ENCODE measurements at places on chromosomes 1 and 21.

GRCh38 chr21:45954261-45954660 is 27.3 kb upstream of the COL6A1 start:
- DNase-seq = peak; percentile 59

GRCh38 chr1:222919478-222919865 is 104.6 kb downstream of the DISP1 start:
- DNase-seq = no peak

- peak; percentile 19 for DNase-seq
Measured at GRCh38 chr1:202090994-202091393, 31.7 kb upstream of the GPR37L1 start.

DNA sequence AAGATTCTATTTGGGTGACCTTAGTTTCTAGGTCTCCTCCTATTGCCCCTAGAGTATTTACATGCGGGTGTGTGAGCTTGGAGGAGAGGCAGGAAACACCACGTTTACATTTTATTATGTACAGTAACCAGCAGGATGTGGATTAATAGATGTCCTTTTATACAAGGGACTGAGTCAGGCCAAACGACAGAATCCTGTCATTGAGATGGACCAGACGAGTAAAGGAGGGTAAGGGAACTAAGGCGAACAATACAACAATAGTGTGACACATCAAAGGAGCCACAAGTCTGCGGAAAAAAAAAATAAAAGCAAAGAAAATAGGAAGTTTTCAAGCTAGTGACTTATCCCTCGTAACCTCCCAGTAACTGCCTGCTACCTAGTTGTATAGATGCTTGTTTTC is 151.1 kb downstream of the GABPA start:
- DNase-seq = no peak

DNA sequence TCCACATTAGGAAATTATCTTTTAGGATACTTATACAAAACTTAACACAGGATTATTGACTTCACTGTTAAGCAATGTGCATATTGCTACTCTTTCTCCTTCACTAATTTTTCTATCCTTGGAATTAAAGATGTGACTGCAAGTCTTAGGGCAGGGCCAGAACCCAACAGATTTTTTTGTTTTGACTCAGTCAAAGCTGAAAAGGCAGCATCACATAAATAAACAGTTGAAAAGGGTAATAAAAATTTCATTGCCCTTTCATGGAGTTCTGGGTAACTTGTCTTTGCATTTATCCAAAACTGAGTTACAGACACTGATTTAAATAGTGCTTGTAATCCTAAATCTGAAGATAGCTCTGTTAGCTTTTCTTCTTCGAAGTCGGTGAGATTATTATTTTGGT is 1.9 kb upstream of the TMEM35B start:
- no peak for DNase-seq

GRCh38 chr21:45517249-45518065 is 24.8 kb downstream of the SLC19A1 start:
- DNase-seq = no peak

DNA sequence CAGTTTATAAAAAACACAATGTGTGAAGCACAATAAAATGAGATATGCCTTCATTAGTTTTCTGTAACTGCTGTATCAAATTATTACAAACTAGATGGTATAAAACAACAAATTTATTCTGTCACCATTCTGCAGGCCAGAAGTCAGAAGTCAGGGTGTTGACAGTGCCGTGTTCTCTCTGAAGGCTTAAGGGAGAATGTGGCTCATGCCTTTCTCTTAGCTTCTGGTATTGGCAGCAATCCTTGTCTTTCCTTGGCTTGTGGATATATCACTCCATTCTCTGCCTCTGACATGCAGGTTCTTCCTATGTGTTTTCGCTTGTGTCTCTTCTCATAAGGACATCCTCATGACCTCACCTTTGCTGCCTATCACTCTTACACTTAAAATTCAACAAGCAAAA is 10.1 kb downstream of the NEK7 start:
- no peak for DNase-seq

- DNase-seq = no peak
Measured at GRCh38 chr1:85087659-85088407, 39.5 kb upstream of the MCOLN3 start.

DNA sequence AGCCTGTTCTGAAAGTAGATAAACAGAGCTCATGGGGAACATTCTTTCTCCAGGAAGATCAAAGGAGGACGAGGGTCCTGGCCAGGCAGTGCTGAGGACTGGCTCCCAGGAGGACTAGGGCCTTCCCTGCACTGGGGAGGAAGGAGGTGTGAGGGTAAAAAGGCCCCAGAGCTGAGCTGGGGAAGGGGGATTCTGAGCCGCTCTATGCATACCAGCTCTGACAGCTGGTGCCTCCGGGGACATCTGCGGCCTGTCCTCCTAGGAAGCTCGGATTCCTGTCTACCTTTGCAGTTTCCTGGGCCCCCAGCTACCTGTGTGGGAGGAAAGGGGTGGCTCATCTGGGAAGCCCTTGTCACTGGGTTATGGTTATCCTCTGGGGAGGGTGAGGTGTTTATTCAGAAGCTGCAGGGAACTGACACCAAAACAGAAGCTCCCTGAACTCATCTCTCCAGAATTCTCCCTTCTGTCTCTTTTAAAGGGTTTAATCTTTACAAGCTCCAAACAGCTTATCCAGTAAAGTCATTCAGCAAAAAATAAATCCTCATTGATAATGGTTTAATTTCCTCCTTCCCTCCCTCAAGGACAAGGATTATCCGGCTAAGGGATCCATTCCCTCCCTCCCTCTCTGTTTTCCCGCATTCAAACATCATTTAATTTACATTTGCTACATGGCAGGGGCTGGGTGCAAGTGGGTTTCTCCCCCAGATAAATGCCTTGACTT is 31.0 kb downstream of the NENF start:
- no peak for DNase-seq

DNA sequence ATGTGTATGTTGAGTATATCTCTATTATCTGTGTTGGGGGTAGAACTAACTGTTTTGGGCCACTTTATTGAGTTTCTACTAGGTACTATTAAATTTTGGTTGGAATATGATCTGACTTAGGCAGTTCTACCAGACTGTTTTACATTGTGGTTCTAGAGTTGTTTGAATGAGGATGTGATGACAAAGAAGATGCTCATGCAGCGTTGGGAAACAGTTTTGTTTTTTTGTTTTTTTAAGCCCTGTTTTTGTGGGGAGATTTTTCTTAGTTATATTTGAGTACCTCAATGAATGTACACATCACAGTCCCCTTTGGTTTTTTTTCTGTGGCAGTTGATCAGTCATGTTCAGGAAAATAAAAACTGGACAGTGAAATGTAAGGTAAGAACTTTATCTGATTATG is 40.1 kb downstream of the TMED5 start:
- DNase-seq = no peak

GRCh38 chr1:55735106-55735505 is 519.9 kb upstream of the USP24 start:
- no peak for DNase-seq

GRCh38 chr21:25421321-25422028 is 185.8 kb downstream of the MRPL39 start:
- peak; percentile 41 for DNase-seq

- no peak for DNase-seq
Measured at GRCh38 chr1:204550926-204551325, 34.7 kb downstream of the MDM4 start.

- no peak for DNase-seq
Measured at GRCh38 chr1:236353813-236354212, 40.3 kb upstream of the EDARADD start.

DNA sequence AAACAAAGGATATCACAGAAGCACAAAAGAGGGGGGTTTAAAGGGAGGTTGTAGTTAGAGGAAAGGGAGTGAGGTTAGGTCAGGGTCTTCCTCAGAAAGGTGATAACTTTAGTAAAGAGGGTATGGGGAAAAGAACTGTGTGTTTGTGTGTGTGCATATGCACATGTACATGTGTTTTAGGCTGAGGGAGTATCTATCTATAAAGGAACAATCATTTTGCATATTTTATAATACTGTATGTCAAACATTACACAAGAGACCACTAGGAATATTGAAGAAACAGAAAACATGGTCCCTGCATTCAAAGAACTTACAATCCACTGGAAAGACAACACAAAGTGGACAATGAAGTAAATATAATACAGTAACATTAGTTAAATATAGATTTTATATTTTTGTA is 132.2 kb downstream of the ACBD6 start:
- DNase-seq = peak; percentile 32

DNA sequence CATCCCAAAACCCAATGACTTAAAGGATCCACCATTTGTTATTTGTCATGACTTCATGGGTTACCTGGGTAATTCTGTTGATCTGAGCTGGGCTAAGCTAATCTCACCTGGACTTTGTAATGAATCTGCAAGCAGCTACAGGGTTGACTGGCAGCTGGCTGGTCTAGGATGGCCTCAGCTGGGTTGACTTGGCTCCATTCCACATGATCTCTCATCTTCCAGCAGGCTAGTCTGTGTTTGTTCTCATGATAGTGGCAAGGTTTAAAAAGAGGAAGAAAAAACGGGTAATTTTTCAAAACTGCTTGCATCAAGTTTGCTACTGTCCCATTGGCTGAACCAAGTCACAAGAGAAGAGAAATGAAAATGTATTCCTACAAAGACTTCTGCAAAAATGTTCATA is 24.8 kb upstream of the ZMYM4 start:
- DNase-seq = no peak

DNA sequence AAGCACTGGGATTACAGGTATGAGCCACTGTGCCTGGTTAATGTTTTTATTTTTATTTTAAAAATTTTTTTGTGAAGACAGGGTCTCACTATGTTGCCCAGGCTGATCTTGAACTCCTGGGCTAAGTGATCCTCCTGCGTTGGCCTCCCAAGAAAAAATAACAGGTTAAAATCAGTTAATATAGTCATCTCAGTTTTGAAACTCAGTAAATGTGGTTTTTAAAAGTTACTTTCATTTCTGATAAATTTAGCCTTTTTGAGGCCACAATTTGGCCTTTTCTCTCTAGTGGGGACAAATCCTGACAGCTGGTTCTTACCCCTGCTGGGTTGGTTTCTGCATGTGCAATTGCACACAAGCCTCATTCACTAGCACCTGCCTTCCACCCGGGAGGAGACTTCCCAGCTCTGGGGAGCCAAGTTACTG is 13.3 kb downstream of the PMF1 start:
- DNase-seq = no peak

- DNase-seq = peak; percentile 97
Measured at GRCh38 chr1:36224537-36225282, 467 bp downstream of the THRAP3 start.

- DNase-seq = no peak
Measured at GRCh38 chr21:14271053-14271452, 55.1 kb downstream of the RBM11 start.

DNA sequence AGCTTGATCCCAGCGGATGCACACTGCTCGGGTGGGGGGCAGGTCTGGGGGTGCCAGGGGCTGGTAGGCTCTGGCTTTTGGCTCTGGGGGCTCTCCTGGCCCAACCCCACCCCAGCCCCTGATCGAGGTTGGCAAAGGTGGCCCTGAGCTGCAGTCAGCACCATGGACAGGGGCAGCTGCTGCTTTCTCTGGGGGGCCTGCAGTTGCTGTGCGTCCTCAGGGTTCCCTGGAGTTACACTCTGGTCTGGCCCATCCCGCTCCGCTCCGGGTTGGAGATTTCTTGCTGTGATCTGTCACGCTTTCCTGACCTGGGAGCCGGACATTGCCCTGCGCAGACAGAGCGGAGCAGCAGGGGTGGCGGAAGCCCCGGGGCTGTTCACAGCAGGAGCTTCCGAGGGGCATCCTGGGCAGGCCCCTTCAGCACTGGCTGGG is 8.0 kb upstream of the PLCH2 start:
- DNase-seq = no peak

DNA sequence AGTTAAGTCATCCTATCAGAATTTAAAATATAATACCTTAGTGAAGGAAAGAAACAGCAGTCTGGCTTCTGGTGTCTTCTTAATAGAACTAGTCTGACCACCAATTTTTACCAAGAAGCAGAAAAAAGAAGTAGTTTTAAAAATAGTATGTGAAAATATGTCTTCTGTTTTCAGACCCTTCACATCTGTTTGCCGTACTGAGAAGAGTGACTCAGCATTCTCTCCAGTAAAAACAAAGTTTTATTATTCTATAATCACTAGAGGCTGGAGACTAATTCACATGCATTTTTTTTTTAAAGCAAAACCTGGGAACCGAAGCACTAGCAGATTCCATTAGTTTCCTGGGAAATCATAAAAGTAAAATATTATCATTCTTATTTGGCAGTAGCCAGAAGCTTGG is 163.8 kb downstream of the COL24A1 start:
- DNase-seq = no peak
